Fibroblast of lung (primary cell): ENCODE measurements at places on chromosomes 11 and 22.

DNA sequence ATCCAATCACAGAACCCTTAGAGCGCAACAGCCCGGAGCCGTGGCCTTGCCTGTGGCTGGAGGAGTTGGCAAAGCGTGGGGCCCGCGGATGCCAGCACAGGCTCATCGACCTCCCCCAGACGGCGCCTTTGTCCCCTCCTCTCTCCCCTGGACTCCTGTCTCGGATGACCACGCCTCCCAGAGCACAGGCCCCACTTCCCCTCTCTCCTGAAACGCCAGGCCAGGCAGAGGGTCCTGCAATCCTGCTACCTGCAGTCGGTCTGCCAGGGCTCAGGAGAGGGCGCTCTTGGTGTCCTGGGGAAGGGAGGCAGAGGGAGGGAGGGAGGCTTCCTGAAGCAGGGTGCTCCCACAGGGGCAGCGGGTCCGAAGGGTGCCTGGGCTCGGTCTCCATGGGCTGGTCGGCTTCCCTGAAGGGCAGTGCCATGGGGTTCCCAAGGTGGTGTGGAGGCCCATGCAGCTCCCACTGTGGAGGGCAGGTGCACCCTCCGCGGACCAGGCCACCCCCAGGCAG, 16.6 kb upstream of the TTLL12 start:
- H3K4me3 ChIP-seq, result no peak overlapping the region
- DNase-seq, result no peak
- H3K27ac ChIP-seq, result no peak overlapping the region
- H3K27me3 ChIP-seq, result peaks cover 5% of the 10 kb centered on the region
- no peaks in the 10 kb centered on the region for H3K36me3 ChIP-seq

GRCh38 chr11:22635689-22636088, 10.1 kb upstream of the FANCF start:
- H3K4me1 ChIP-seq, result no peaks in the 10 kb centered on the region
- H3K4me3 ChIP-seq, result no peak overlapping the region
- H3K27me3 ChIP-seq, result no peaks in the 10 kb centered on the region
- H3K36me3 ChIP-seq, result no peaks in the 10 kb centered on the region

- no peaks in the 10 kb centered on the region for H3K36me3 ChIP-seq
- H3K27me3 ChIP-seq, result no peaks in the 10 kb centered on the region
- no peak overlapping the region for H3K27ac ChIP-seq
- H3K4me3 ChIP-seq, result no peak overlapping the region
- H3K4me1 ChIP-seq, result peaks cover 2% of the 10 kb centered on the region
Observed at GRCh38 chr11:79390477-79390876, 50.4 kb downstream of the TENM4 start.

GRCh38 chr22:45201678-45202332, 38.1 kb downstream of the NUP50 start:
- peaks cover 12% of the 10 kb centered on the region for H3K4me1 ChIP-seq
- peak; percentile 91 for DNase-seq
- no peaks in the 10 kb centered on the region for H3K27me3 ChIP-seq
- H3K4me3 ChIP-seq, result no peak overlapping the region
- peaks cover 9% of the 10 kb centered on the region for H3K36me3 ChIP-seq

GRCh38 chr11:83523676-83524075, 237.5 kb upstream of the CCDC90B start:
- no peak overlapping the region for H3K4me3 ChIP-seq
- H3K27ac ChIP-seq, result no peak overlapping the region
- no peaks in the 10 kb centered on the region for H3K4me1 ChIP-seq
- H3K27me3 ChIP-seq, result no peaks in the 10 kb centered on the region

GRCh38 chr11:76542436-76542835, 97.6 kb downstream of the EMSY start:
- peaks cover 2% of the 10 kb centered on the region for H3K36me3 ChIP-seq
- H3K27ac ChIP-seq, result no peak overlapping the region
- no peak overlapping the region for H3K4me3 ChIP-seq
- no peak for DNase-seq
- H3K4me1 ChIP-seq, result peaks cover 2% of the 10 kb centered on the region

DNA sequence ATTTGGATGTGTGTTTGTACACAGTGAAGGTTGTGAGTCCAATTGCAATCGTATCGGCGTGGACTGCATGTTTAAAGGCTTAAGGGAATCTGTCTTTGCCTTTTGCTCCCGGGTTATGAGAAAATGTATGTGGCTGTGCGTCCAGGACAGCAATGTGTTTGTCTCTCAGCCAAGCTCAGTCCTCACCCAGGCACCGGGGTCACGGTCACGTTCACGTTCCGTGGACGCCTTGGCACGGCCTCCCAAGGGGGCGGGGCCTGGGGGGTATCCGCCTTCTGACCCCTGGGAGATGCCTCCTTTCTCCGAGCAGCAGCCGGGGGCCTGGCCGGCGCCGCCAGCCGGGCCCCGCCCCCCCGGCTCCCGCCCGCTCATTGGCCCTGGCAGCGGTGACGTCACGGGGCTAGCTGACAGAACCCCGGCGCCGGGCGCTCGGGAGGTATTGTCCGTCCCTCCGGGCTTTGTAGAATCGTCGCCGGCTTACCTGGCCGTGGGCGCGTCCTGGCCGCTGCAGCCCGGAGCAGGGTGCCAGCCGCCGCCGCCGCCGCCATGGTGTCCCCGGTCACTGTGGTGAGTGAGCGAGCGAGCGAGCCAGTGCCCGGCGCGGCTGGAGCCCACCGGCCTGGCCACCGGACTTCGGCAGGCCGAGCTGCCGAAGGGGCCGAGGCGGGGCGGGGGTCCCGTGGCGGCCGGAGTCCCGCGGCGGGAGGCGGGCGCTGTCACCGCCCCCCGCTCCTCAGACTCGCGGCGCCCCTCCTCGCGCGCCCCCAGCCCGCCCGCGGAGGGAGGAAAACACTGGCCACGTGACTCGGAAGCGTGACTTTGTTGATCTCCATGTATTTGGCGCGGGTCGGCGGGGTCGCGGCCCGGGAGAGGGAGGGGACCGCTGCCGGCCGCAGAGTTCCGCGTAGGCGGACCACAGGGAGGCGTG, at the start of gene TMEM86A:
Gene TMEM86A (plus strand): TSS at position 439 of the 928 bp plus-strand sequence. CDS start 108 bp downstream, at position 547.
- no peak within 1 kb of the TSS for H3K27ac ChIP-seq
- no peaks in the 10 kb centered on the region for H3K4me1 ChIP-seq
- H3K36me3 ChIP-seq, result no peaks in the 10 kb centered on the region
- DNase-seq, result peak; percentile 67
- H3K27me3 ChIP-seq, result peaks cover 8% of the 10 kb centered on the region

GRCh38 chr11:46295312-46296058, 18.0 kb downstream of the CREB3L1 start:
- H3K4me1 ChIP-seq, result peaks cover 75% of the 10 kb centered on the region
- peak overlapping the region; percentile 42 for H3K4me3 ChIP-seq
- peak overlapping the region; percentile 96 for H3K27ac ChIP-seq
- H3K27me3 ChIP-seq, result no peaks in the 10 kb centered on the region

DNA sequence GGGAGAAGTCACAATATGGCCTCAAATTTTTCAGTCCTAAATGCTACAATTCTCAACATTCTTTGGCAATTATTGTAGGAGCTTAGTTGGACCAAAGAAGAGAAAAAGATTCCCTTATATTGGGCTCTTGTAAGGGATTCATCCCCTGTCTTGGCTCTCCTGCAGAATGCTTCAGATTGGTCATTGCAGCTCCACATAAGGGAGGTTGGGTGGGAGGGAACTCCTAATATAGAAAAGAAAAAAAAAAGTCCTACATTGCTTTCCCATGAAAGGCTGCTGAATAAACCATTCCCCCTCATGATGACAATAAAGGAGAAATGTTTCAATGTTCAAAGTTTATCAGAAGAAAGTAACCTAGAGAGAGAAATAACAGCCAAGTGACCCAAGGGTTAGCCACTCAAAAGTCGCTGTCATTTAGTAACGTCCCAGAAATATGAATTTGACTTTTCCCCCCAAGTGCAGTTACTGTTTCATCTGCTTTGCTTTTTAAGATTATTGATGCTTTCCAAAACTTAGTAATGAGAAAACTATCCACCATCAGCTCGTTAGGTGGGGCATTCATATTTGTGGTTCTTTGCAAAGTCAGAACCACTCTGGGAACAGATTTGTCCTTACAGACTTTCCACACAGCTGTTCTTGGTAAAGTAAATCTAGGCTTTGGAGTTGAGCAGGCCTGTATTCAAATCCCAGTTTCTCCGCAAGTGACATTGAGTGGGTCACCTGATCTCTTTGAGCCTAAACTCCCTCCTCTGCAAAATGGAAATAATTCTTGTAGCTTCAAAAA, 5.0 kb upstream of the SLC1A2 start:
- H3K27me3 ChIP-seq, result no peaks in the 10 kb centered on the region
- H3K27ac ChIP-seq, result no peak overlapping the region
- DNase-seq, result peak; percentile 71
- no peaks in the 10 kb centered on the region for H3K36me3 ChIP-seq
- H3K4me3 ChIP-seq, result no peak overlapping the region

DNA sequence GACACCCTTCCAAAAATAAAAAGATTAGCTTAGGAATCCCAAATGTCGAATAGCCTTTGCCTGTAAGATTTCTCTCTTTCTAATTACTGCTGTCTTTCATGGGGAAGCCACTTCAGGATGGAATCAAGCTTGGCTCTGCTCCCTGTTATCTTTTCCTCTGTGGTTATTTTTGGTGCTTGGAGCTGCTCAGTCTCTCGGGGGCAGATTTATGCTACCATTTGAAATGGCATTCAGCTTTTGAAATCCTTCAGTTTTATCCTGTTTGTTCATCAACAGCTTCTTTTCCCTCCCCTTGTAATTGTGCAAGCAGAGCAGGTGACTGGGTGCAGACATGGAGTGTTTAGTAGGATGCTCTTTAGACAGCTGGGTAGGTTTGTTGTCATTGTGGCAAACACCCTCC, 111.0 kb downstream of the DBX1 start:
- H3K27me3 ChIP-seq, result no peaks in the 10 kb centered on the region
- peaks cover 23% of the 10 kb centered on the region for H3K36me3 ChIP-seq
- no peak overlapping the region for H3K27ac ChIP-seq
- H3K4me1 ChIP-seq, result no peaks in the 10 kb centered on the region

GRCh38 chr11:66111158-66111557, 41.1 kb downstream of the PACS1 start:
- H3K27me3 ChIP-seq, result no peaks in the 10 kb centered on the region
- H3K4me3 ChIP-seq, result no peak overlapping the region
- no peak overlapping the region for H3K27ac ChIP-seq
- H3K36me3 ChIP-seq, result no peaks in the 10 kb centered on the region
- DNase-seq, result no peak

GRCh38 chr11:128195756-128196155, 391.6 kb downstream of the ETS1 start:
- H3K36me3 ChIP-seq, result no peaks in the 10 kb centered on the region
- no peak overlapping the region for H3K27ac ChIP-seq

- H3K27ac ChIP-seq, result no peak overlapping the region
- H3K4me1 ChIP-seq, result no peaks in the 10 kb centered on the region
- no peak for DNase-seq
- H3K4me3 ChIP-seq, result no peak overlapping the region
- no peaks in the 10 kb centered on the region for H3K36me3 ChIP-seq
Observed at GRCh38 chr11:113269636-113270035, 44.7 kb upstream of the TTC12 start.

- no peak for DNase-seq
- H3K27ac ChIP-seq, result no peak overlapping the region
- no peaks in the 10 kb centered on the region for H3K4me1 ChIP-seq
Observed at GRCh38 chr11:70594031-70594430, 195.7 kb downstream of the CTTN start.

DNA sequence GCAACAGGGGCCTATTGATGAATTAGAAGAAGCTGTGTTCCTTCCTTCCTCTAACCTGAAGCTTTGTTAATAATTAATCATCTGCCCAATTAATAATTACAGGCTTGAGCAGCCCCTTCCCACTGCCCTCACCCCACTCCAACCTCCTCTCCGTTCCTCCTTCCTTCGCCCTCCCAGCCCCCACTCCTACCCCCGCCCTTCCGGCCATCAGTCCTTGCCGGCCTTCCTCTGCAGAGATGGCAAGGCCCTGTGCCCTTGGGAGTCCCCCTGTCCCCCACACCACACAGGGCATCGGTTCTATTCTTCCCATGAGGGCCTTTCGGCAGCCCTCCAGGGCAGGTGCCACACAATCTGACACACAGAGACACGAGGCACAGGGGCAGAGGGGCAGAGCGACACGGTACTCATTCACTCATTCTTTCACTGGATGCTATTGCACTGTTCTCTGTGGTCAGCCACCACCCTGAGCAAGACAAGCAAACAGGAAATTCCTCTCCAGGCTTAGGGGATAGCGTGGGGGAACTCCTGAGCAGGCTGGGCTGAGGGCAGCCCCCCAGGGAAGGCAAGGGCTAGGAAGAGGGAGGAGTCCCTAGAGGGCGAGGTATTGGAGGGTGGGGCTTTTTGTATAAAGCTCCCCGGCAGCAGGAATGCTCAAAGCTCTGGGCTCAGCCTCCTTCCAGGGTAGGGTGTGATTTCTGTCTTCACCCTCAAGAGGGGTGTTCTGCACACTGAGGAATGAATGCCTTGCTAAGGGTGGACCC, 14.7 kb downstream of the MGAT3 start:
- H3K36me3 ChIP-seq, result no peaks in the 10 kb centered on the region
- H3K4me1 ChIP-seq, result peaks cover 3% of the 10 kb centered on the region
- no peak overlapping the region for H3K27ac ChIP-seq
- peaks cover 2% of the 10 kb centered on the region for H3K27me3 ChIP-seq
- DNase-seq, result peak; percentile 42
- H3K4me3 ChIP-seq, result no peak overlapping the region

DNA sequence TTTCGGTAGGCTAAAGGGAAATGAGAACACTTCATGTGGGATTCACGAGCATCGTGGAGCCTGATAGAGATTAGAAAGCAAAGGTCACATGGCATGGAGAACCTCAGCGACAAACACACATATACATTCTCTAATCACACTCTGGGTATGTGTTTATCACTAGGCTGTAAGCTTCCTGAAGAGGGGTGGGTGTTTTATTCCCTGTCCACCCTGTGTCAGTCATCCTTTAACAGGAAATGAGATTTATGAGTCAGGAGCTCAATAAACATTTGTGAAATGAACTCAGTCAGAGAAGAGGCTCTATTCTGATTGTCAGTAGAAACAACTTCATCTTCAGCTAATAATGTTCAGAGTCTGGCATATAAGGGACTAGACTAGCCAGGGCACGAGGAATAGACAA, 71.7 kb upstream of the EIF3M start:
- H3K36me3 ChIP-seq, result no peaks in the 10 kb centered on the region
- H3K27me3 ChIP-seq, result no peaks in the 10 kb centered on the region
- H3K4me1 ChIP-seq, result no peaks in the 10 kb centered on the region
- no peak overlapping the region for H3K27ac ChIP-seq

DNA sequence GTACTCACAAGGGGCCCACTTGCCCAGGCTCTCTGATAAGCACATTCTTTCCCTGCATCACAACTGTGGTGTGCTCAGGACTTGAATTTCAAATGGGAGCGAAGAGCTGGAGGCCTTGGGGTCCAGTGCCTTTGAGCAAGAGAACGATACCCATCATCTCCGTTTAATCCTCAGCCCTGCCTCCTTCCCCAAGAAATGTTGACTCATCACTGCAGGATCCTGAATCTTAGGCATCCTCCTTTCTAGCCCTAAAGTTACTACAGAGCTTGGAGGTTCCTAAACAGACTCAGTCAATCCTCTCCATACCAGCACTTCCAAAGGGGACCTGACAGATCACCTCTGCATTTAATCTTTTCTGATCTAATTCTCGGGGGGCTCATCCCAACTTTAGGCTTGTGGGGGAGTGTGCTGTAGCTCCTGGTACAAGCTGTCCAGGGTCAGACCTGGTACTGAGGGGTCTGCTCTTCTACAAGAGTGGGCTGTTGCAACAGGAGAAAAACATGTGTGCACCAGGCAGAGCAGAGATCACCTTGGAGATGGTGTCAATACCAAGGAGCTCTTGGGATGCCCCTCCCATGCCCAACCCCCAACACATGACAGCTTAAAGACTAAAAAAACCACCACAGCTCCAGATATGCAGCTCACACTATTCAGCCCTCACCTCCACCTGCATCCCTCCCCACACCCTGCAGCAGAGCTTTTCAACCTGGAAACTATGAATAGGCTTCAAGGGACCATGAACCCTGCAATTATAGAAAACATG, 3.9 kb upstream of the PRG2 start:
- no peaks in the 10 kb centered on the region for H3K36me3 ChIP-seq
- H3K4me3 ChIP-seq, result no peak overlapping the region
- no peak overlapping the region for H3K27ac ChIP-seq
- no peak for DNase-seq
- H3K4me1 ChIP-seq, result no peaks in the 10 kb centered on the region
